Panc1 (cell line): ENCODE measurements at places on chromosomes 13 and 19.

DNA sequence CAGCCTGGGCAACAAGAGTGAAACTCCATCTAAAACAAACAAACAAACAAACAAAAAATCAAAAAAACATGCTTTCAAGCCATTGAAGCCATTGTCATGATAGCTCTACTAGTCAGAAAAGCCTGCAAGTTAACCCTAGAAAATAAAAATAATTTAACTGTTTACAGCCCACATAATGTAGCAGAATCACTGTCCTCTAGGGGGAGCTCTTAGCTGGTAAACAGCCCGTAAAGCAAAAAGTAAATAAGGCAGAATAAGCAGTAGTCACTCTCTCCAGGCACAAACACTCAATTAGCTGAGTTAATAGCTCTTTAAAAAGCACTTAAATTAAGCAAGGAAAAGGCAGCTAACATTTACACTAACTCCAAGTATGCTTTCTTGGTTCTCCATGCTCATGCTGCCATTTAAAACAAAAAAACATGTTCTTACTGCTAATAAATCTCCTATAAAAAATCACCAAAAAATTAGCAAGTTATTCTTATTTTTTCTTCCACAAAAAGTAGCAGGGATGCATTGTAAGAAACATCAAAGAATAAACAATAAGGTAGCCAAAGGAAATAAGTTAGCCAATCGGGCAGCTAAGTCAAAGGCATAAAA, 11.3 kb downstream of the LILRB4 start:
- peak; percentile 30 for DNase-seq

GRCh38 chr19:18299654-18300053, 18.2 kb upstream of the JUND start:
- no peak for DNase-seq

DNA sequence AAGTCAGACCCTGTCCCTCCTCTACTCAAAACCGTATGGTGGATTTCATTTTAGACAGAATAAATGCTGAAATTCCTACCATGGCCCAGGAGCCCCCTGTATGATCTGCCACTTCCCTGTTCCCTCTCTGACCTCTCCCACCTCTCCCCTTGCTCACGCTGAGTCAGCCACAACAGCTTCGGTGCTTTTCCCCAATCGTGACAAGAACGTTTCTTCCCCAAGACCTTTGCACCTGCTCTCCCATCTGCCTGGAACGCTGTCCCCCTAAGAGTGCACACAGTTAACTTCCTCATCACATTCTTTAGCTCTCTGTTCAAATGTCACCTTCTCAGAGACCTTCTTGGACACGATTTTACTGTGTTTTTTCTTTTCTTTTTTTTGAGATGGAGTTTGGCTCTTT, 2.3 kb downstream of the VRK3 start:
- DNase-seq, result no peak

DNA sequence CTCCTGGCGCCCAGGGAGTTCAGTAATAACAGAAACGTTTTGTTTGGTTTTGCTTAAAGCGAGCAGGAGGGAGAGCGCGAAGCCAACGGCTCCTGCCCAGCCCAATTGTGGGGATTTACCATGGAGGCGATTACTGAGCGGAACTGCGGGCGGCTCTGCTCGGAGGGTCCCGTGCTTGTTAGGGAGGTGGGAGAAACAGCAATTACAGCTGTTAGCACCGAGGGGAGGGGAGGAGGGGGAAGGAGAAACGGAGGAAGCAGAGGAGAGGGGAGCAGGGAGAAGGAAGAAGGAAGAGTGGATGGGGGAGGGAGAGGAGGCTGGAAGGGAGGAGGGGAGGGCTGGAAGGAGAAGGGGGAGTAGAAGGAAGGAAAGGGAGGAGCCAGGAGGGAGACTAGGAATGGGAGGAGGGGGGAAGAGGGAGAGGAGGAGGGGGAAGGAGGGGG, 7.7 kb upstream of the ONECUT3 start:
- no peak for DNase-seq

- no peak for DNase-seq
These were observed 8.5 kb upstream of the SHISA2 start for GRCh38 chr13:26060357-26060756.
